ENCODE measurements at places on chromosomes 11 and 22.

GRCh38 chr11:117200813-117201657 is 1.9 kb downstream of the TAGLN start:
- no peak for DNase-seq

DNA sequence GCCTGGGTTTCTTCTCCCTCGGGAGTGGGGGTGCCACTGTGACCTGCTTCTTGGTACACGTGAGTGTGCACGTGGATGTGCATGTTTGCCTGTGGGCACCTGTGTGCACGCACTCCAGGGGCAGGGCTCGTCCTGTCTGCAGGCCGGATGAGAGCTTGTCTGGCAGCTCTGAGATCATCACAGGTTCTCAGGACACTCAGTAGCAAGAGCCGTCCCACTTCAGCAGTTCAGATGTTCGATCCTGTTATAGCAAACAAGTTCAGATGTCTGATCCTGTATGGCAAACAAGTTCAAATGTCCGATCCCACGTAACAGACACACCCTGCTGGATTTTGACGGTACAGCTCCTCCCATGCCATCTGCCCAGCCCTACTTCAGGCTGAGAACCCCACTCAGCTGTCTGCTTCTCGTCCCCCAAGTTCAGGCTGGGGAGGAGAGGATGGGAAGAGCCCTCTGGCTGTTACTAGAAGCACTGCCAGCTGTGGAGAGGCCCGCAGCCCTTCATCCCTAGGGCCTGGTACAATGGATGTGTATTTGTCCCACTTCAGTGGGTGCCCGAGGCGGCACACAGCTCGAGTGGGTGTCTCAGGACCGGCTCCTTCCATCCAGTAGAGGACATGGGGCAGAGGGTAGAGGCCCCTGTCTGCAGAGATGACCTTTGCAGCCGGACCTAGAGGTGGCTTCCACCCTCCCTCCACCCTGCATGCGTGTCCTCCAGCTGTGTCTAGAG is 1126.9 kb downstream of the BRD1 start:
- DNase-seq, result no peak

DNA sequence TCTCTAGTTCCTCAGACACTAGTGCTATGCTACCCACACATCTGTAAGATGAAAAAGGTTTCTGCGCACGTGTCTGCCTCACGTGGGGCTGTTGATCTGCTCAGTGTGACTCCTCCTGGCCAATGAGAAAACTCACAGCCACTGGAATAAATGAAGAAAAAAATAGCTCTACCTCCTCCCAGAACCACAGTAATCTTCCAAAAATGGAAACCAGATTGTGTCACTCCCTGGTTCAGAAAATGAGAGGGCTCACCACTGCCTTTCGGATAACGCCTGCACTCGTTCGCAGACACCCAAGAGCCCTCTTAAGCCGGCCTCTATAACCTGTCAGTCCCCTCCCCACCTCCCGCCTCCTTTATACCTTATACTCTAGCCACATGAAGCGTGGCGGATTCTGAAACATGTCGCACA is 5.1 kb downstream of the APBB1 start:
- no peak for DNase-seq

GRCh38 chr22:19713245-19713644 is 1.1 kb upstream of the SEPTIN5 start:
- no peak for DNase-seq

DNA sequence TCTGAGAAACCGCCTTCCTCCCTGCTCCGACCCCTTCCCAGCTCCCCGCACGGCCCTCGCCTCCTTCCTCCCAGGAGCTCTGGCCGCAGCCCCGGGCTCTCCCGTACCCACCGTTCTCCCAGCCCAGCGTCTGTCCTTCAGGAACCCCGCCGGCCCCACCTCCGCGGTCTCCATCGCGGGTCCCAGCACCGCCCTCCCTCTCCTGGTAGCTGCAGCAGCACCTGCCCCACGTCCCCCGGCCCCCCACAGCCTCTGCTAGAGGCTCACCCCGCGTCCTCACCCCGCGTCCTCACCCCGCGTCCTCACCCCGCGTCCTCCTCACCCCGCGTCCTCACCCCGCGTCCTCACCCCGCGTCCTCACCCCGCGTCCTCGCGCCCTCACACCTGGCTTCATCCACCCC is 85.9 kb downstream of the WNT7B start:
- no peak for DNase-seq

DNA sequence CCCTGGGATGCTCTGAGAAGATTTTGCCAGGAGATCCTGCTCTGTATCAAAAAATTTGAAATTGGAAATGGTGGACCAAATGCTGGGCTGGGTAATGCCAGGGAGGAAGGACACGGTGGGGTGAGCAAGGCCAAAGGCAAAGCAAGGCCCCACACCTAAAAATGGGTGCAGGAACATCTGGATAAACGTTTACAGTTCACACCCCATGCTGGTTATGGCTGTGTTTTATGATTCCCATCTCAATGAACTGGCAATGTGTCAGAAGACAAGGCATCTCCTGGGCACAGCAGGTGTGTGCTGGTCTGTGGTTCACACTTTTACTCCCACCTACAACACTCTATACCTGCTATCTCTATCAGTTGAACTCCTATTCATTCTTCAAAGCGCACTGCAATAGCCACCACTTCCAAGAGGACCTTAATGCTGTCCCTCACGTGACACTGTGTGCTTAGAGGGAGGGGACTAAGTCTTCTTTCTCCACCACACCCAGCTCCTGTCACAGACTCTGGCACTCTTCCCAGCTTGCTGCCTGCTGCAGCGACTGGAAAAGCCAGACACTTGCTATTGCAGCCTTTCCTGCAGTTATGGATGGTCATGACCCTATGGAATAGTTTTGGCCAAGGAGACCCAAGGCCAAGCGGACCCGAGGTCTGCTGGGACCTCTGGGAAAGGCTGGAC is 277.5 kb downstream of the CTTN start:
- no peak for DNase-seq

- DNase-seq, result peak; percentile 84
Observed at GRCh38 chr11:64449381-64450167, 90.6 kb downstream of the RPS6KA4 start.

DNA sequence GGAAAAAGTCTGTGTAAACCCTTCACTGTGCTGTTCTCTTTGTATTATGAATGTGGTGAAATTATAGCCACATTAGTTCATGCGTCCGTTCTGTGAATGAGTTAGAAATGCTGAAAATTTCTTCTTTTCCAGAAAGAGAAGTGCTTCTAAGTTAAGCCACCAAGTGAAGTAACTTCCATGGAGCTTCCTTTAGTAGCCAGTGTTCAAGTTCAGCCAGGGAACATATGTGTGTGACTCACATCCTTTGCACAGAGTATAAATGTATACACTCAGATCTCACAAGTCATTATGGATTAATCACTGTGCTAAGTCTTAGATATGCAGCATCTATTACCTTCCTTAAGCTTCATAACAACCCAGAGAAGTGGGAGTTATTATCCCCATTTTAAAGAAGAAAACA is 3.1 kb upstream of the MMP8 start:
- no peak for DNase-seq

DNA sequence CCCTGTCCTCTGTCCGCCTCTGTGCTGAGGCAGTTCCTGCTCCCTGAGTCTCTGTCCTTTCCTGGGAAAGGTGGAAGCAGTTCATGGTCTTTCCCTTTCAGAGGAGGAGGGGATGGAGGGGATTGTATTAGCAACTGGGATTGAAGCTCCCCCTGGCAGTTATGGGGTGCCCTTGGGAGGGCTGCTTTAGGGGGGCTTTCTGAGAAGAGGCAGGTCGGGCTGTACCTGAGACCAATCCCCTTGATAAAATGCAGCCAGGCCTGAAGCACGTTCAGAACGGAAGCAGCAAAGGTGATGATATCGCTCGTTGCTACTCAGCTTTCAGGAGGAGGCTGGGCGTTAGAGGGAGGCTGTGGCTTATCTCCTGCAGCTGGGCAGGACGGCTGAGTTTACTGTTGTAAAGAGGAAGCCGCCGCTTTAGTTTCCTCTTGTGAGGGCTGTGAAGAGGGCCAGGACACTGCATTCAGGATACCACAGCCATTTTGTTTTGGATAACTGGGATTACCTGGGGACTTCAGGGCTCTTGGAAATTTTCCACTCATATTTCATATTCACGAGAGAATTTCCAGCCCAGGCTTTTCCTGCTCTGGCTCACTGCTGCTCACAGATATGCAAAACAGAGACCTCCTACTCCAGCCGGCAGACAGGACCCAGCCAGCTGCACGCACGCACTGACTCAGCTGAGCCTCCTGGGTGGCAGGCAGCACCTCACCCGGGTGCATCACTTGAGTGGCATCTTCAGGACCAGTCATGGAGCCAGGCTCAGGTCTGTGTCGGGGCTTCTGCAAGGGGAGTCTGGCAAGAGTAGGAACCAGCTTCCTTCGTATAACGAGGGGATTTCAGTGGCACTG is 798 bp downstream of the AMPD3 start:
- peak; percentile 44 for DNase-seq

DNA sequence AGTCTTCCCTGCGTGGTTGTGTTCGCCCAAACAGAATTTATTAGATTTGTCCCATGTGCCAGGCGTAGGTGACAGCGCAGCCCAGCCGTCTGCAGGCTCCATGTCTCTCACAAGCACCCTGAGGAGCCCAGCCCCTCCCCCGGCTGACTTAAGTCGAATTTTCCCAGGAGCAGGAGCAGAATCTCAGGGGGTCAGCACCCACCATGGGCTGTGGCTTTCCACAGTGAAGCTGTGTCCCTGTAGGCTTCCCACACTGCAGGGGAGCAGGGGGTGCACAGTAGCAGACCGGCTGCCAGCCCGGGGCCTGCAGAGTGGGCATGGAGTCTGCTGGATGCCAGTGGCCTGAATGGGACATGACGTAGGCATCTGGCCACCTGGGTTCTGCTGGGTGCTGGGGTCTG is 16.0 kb downstream of the PARVG start:
- no peak for DNase-seq

- no peak for DNase-seq
Observed at GRCh38 chr11:106379712-106380111, 302.2 kb downstream of the AASDHPPT start.

DNA sequence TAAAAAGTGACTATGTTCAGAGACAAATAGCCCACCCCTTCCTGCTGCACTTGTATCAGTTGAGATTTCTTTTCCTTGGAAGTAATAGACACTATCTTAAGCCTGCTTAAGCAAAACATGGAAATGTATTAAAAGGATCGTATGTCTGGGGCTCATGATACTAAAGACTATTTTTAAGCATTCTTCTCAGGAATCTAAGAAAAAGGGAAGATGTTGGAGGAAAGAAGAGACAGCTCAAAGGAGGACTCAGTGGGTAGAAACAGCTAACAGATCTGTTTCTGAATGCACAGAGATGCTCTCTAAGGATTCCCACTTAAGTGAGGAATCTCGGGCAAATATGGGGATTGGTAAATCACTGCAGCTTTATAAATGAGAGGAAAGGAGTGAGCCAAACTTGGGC is 62.5 kb downstream of the FAM76B start:
- DNase-seq, result no peak

GRCh38 chr22:45242778-45243191 is 2.1 kb upstream of the KIAA0930 start:
- no peak for DNase-seq

GRCh38 chr22:45960477-45961386 is 16.2 kb downstream of the WNT7B start:
- no peak for DNase-seq

DNA sequence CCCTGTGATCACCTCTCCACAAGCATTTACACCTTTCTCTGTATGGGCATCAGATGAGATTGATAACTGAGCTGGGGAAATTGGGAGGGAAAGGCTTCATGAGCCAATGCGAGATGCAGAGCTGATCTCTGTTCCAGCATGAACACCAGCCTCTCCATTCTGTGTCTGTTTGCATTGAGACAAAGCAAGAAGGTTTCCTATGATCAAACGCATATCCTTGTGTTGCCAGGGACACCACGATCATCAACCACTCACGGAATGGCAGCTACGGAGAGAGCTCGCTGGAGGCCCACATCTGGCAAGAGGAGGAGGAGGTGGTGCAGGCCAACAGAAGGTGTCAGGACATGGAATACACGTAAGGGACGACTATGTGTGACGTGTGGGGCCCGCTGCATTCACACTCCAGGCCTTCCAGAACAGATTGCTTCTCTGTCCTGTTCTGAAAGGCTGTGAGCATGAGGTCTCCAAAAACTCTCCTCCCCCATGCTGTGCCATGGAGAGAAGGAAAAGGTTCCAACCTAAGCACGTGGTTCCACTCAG is 96.4 kb downstream of the AMOTL1 start:
- DNase-seq, result no peak
